ENCODE measurements at places on chromosomes 12 and 14. TPM values are rescaled to one million over a fixed set of nuclear protein-coding genes. Genes with fewer than 3 reads are reported as not detected.

DNA sequence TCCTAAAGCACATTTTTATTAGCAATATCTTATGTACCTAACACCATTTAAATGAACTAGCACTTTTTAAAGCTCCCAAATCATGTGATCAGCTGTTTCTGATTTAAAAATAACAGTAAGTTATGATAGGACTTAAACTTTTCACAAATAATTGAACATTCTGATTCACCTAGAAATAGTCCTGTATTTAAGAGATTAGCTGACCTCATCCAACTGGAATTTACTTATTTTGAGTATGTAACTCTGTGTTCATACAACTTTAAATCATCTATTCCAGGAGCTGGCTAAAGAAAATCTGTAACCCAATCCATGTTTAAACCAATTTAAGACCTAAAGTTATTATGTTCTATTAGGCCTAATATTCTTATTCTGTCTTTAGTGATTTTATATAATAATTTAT lies 184.3 kb downstream of the CCDC91 start:
- no peak overlapping the region for H3K4me3 ChIP-seq
- DNase-seq = no peak
- H3K27me3 ChIP-seq = no peaks in the 10 kb centered on the region

GRCh38 chr12:73731658-73732057 lies 806.0 kb upstream of the ATXN7L3B start:
- H3K27me3 ChIP-seq = no peaks in the 10 kb centered on the region
- H3K27ac ChIP-seq = no peak overlapping the region
- DNase-seq = no peak
- no peaks in the 10 kb centered on the region for H3K4me1 ChIP-seq
- no peaks in the 10 kb centered on the region for H3K36me3 ChIP-seq

GRCh38 chr14:76834241-76834661 lies 8.0 kb downstream of the LRRC74A start:
- H3K27ac ChIP-seq = no peak overlapping the region
- no peaks in the 10 kb centered on the region for H3K36me3 ChIP-seq
- H3K4me3 ChIP-seq = no peak overlapping the region
- no peak for DNase-seq
- no peaks in the 10 kb centered on the region for H3K4me1 ChIP-seq
- no peaks in the 10 kb centered on the region for H3K27me3 ChIP-seq

DNA sequence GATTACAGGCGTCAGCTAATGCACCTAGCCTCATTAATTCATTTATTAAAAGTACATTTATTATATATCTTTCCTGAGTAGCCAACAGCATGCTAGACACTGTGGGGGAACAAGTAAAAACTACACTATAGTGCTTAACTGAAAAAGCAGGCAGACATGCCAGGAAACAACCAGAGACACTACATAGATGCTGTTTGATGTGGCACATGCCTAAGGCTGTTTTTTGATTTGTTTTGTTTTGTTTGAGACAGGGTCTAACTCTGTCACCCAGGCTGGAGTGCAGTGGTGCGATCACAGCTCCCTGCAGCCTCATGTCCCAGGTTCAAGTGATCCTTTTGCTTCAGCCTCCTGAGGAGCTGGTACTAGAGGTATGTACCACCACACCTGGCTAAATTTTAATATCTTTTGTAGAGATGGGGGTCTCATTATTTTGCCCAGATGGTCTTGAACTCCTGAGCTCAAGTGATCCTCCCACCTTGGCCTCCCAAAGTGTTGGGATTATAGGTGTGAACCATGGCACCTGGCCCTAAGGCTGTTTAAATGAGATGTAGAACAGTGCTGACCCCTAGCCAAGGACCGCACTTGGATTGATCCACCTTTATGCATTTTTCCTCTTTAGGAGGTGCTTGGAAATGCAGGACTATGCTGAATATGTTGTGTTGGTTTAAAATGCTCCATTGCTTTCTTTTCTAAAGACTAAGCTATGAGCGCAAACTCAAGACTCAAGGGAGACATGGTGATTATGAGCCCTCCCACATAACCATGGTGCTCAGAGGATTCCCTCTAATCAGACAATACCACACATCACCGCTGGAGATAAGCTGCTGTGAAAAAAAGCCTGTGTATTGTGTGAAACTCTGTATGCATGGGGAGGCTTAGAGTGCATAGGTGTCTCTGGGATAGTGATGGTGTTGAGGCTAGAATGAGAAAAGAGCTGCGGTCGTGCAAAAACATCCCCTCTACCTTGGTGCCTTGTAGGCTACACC lies 10.5 kb upstream of the C14orf93 start:
- H3K4me3 ChIP-seq = no peak overlapping the region
- no peaks in the 10 kb centered on the region for H3K36me3 ChIP-seq
- no peak for DNase-seq
- H3K27ac ChIP-seq = no peak overlapping the region
- no peaks in the 10 kb centered on the region for H3K27me3 ChIP-seq

- H3K4me1 ChIP-seq = no peaks in the 10 kb centered on the region
- no peaks in the 10 kb centered on the region for H3K27me3 ChIP-seq
- H3K4me3 ChIP-seq = peak within 1 kb of the TSS; percentile 78
- peak; percentile 96 for DNase-seq
Measured at GRCh38 chr14:68792979-68793733, at the start of gene ZFP36L1. Gene ZFP36L1 (minus strand): TSS chr14:68793067. CDS start chr14:68792938, 129 bp downstream.

DNA sequence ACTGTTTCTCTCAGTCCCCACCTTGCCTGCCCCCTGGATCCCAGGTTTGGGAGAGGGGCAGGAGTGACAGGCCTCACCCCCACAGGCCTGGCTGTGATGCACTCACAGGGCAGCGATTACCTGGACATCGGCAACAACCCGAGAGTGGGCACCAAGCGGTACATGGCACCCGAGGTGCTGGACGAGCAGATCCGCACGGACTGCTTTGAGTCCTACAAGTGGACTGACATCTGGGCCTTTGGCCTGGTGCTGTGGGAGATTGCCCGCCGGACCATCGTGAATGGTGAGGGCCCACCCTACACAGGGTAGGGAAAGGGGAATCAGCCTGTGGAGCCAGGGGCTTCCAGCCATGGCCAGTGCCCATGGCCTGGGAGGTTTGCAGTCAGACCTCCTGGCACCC lies 8.6 kb downstream of the ACVRL1 start:
- H3K36me3 ChIP-seq = no peaks in the 10 kb centered on the region
- H3K4me3 ChIP-seq = no peak overlapping the region
- no peaks in the 10 kb centered on the region for H3K27me3 ChIP-seq
- no peak overlapping the region for H3K27ac ChIP-seq

GRCh38 chr14:63392236-63392635 lies 73.5 kb upstream of the GPHB5 start:
- no peak overlapping the region for H3K27ac ChIP-seq
- H3K36me3 ChIP-seq = no peaks in the 10 kb centered on the region
- no peaks in the 10 kb centered on the region for H3K27me3 ChIP-seq
- H3K4me1 ChIP-seq = no peaks in the 10 kb centered on the region
- no peak for DNase-seq

- peak overlapping the region; percentile 99 for H3K27ac ChIP-seq
- no peak for DNase-seq
- H3K36me3 ChIP-seq = no peaks in the 10 kb centered on the region
- H3K4me3 ChIP-seq = peak overlapping the region; percentile 98
- peaks cover 3% of the 10 kb centered on the region for H3K4me1 ChIP-seq
- H3K27me3 ChIP-seq = no peaks in the 10 kb centered on the region
Measured at GRCh38 chr12:96398424-96399119, 1.7 kb downstream of the CDK17 start.

DNA sequence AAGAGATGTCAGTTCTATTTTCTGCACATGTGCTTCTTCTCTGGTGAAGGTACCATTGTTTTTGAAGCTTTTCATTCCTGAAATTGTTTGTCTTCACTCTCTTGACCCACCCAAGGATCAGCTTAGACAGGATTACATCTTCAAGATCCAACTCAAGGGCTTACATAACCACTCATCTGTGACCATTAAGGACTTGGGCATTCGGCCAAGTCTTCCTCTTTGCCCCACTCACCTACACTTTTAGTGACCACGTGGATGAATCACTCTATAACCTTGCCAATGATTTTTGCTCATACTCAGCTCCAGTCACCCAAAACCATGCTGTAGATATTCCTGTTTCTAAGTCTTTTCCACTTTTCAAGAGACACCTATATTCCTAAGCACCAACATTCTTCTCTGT lies 36.5 kb upstream of the SSTR1 start:
- DNase-seq = no peak
- no peak overlapping the region for H3K27ac ChIP-seq
- no peaks in the 10 kb centered on the region for H3K4me1 ChIP-seq
- H3K36me3 ChIP-seq = no peaks in the 10 kb centered on the region
- H3K27me3 ChIP-seq = no peaks in the 10 kb centered on the region
- H3K4me3 ChIP-seq = no peak overlapping the region

DNA sequence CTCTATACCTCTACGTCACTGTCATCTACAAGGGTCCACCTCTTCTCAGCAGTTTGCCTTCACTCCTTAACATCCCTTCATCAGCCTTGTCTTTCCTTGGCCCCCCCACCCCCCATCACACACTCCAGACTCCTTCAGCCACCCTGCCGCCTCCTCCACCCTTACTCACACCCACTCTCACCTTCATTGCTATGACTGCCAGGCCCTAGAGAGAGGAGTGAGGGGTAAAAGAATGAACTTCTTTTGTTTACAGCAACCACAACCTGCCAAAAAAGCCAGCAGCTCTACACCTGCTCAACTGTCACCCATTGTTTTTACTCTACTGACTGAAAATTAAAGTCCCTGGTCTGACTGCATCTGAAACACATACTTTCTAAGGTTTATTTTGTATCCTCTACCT lies 112.8 kb downstream of the DUSP6 start:
- no peaks in the 10 kb centered on the region for H3K4me1 ChIP-seq
- no peak for DNase-seq

DNA sequence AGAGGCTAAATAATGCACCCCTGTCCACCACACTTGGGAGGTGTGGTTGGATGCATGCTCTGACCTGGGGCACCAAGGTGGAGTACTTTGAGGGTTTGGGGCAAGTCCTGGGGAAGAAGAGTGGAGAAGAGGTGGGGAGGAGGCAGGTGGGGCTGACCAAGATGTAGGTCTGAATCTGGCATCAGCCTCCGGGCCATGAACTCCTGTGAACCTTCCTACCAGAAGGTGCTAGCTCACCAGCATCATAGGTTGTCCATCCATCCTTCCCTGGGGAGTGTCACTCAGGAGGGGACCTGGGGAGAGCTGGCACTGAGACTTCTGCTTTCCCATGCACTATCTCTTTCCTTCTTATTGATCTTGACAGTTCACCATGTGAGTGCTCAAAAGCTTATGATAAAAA lies 13.6 kb upstream of the EMP1 start:
- peaks cover 7% of the 10 kb centered on the region for H3K4me1 ChIP-seq
- no peak overlapping the region for H3K27ac ChIP-seq
- no peak overlapping the region for H3K4me3 ChIP-seq
- no peak for DNase-seq

GRCh38 chr12:114764510-114764909 lies 80.5 kb upstream of the TBX3 start:
- no peaks in the 10 kb centered on the region for H3K4me1 ChIP-seq
- no peak for DNase-seq
- H3K27ac ChIP-seq = no peak overlapping the region
- no peak overlapping the region for H3K4me3 ChIP-seq
- H3K27me3 ChIP-seq = no peaks in the 10 kb centered on the region

DNA sequence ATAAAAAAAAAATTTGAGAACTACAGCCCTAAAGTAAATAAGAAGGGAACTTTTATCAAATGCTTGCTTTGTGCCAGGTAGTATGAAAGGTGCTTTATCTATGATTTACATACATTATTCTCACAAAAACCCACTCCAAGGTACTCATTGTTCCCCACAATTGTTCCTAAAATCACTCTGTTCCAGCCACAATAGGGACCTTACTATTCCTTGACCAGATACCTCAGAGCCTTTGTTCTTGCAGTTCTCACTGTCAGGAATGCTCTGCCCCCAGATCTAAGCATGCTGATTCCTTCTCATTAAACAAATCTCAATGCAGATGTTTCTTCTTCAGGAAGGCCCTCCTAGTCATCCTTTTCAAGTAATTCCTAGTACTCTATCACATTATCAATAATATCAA lies 60.2 kb downstream of the PPP1R12A start:
- no peaks in the 10 kb centered on the region for H3K36me3 ChIP-seq
- no peak overlapping the region for H3K4me3 ChIP-seq
- no peaks in the 10 kb centered on the region for H3K27me3 ChIP-seq
- DNase-seq = no peak

- peak; percentile 81 for DNase-seq
- H3K4me3 ChIP-seq = peak overlapping the region; percentile 31
- peak overlapping the region; percentile 100 for H3K27ac ChIP-seq
Measured at GRCh38 chr14:77031759-77032490, 3.4 kb upstream of the IRF2BPL start.

GRCh38 chr12:64083285-64084210 lies 138.5 kb downstream of the KICS2 start:
- peaks cover 6% of the 10 kb centered on the region for H3K4me1 ChIP-seq
- no peaks in the 10 kb centered on the region for H3K36me3 ChIP-seq
- DNase-seq = peak; percentile 83

- no peak overlapping the region for H3K4me3 ChIP-seq
- no peaks in the 10 kb centered on the region for H3K27me3 ChIP-seq
- no peak for DNase-seq
- H3K4me1 ChIP-seq = no peaks in the 10 kb centered on the region
- no peaks in the 10 kb centered on the region for H3K36me3 ChIP-seq
- no peak overlapping the region for H3K27ac ChIP-seq
Measured at GRCh38 chr12:73659802-73660201, 877.8 kb upstream of the ATXN7L3B start.

DNA sequence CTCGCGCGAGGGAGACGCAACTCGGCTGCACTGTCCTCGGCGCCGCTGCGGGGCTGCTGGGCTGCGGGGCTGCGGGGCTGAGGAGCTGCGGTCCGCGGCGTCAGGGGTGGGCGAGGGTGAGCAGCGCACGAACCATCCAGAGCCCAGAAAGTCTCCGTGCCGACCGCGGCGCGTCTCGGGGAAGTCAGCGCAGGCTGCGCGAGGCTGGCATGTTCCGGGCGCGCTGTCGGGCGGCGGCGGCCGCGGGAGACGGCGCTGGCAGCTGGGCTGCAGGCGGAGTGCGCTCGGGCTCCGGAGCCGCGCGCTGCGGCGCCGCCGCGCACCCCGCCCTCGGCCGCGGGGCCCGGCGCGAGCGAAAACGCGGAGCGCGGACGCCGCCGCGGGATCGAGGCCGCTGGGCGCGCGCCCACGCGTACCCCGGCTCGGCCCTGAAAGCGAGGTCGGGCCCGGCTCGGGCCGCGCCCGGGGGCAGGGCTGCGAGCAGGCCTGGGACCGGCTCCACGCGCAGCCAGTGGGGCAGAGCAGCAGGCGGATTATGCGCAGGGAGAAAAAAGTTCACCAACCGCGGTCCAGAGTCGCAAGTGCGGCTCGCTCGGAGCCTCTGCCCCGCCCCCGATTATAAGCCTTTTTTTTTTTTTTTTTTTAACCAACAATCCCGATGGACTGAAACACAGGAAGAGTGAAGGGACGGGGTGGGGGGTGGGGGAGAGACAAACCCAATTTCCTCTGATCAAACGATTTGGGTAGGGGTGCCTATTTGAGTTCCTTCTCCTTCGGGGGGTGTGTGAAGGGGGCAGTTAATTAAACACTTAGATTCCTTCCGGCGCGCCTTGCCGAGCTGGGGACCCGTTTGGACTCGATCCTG lies at the start of gene PRICKLE1:
Gene PRICKLE1 (minus strand): TSS at position 282 of the 865 bp plus-strand sequence. CDS start 117,230 bp downstream, outside the sequence.
- peak within 1 kb of the TSS; percentile 79 for H3K27ac ChIP-seq
- no peaks in the 10 kb centered on the region for H3K4me1 ChIP-seq
- H3K4me3 ChIP-seq = peak within 1 kb of the TSS; percentile 78
- H3K27me3 ChIP-seq = no peaks in the 10 kb centered on the region
- no peaks in the 10 kb centered on the region for H3K36me3 ChIP-seq

The SERPINA12 gene
- not detected for total RNA-seq

The IAPP gene
- not detected for total RNA-seq

The DAO gene
- not detected for total RNA-seq

The FBLN5 gene
- 304 TPM for total RNA-seq

The HOMEZ gene
- 26.2 TPM for total RNA-seq

The PTPN6 gene
- 0.77 TPM for total RNA-seq

The PTCSC3 gene
- total RNA-seq = not detected

The MYO1H gene
- not detected for total RNA-seq
